ENCODE measurements at places on chromosomes 1 and 21.
A peak's percentile ranks its signal among the peaks of the same experiment; 100 is the strongest.

- no peak for DNase-seq
These were observed 104.0 kb downstream of the PDE4B start for GRCh38 chr1:65896721-65897120.

GRCh38 chr1:51924455-51924854 lies 45.9 kb upstream of the NRDC start:
- peak; percentile 23 for DNase-seq

DNA sequence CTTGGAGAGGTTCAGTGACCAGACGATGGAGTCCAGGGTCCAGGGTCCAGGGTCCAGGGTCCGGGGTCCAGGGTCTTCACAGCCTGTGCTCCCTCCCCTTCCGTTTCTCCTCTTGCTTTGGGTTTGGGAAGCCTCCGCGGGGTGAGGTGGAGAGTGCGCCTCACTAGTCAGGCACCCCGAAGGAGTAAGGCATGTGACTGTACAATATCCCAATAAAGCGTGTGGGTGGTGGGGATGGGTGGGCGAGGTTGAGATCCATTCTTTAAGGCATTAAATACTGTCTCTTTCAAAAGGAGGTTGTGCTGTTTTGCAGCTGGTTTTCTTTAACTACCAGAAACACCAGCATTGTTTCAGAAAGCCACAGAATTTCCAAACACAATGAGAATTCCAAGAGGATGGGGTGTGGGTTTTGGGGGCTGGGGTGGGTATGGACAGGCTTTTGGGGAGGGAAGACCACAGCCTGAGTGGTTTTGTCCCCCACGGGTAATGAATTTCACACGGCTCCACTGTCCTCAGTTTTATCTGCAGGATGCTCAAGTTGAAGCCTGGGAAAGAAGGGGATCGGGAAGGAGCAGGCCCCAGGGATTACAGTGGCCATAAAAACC lies 65.7 kb downstream of the KIF26B start:
- DNase-seq: no peak

DNA sequence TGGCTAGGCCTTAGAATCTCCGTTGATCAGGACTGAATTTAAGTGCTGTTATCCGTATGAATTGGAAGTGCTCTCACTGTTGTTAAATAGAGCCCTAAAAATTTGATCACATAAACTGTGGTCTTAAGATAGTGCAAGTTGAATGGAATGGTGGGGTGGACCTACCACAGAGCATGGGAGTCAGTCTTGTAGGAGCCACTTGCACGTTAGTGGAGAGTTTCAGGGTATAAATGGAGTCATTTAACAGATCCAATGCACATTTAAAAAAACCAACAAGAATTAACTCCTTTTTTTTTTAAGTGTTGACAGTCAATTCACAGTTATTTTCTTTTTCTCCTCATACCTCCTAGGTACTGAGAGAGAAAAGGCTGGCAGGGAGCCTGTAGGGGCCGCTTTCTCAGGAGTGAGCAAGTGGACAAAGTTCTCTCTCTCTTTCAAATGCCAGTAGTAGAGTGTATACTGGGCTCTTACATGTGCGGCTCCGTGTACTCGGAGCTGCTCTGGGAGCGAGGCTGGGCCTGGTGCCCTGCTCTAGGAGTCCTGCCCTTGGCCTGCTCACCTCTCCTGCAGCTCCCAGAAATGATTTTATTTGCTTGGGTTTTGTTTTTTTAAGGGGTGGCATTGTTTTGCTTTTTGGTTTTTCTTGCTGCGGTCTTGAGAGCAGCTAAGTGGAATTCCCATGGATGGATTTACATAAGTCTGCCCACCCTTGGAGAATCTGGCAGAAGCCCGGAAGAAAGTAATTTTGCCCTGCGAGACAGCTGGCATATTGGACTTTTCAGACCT lies 91.3 kb downstream of the ATP5PO start:
- no peak for DNase-seq

DNA sequence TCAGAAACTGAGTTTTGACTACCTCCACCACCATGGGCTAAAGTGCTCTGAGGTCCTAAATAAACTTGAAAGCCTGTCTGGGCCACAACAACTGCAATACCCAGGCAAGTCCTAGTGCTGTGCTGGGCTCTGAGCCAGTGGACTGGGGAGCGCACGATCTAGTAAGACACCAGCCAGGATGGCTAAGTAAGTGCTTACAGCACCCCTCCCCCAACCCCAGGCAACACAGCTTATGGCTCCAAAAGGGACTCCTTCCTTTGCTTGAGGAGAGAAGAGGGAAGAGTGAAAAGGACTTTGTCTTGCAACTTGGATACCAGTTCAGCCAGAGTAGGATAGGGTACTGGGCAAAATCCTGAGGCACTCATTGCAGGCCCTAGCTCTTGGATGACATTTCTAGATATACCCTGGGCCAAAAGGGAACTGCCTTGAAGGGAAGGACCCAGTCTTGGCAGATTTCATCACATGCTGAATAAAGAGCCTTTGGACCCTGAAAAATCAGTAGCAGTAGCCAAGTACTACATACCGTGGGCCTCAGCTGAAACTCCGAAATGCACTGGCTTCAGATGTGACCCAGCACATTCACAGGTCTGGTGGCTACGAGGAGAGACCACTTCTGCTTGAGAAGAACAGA lies 1.6 kb downstream of the C1orf105 start:
- no peak for DNase-seq

- DNase-seq: no peak
These were observed 86.6 kb upstream of the C1orf87 start for GRCh38 chr1:60160141-60160540.

- DNase-seq: no peak
These were observed 64.8 kb upstream of the GNG4 start for GRCh38 chr1:235714205-235714897.

DNA sequence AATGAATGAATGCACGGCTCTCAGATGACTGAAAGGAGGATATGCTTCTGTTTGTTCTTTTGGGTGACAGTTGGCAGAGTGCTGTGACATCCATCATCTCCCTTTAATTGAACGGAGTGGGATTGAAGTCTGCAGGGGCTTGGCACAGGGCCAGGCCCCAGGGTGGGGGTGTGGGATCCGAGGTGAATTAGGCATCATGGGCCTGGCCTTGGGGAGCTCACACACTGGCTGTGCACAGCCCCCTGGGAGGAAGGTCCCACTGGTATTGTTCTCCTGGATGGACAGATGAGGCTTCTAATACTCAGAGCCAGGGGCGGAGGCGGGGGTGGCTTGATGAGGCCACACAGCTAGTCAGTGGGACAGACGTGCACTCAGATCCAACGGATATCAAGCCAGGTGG lies 19.3 kb downstream of the EPHB2 start:
- no peak for DNase-seq

DNA sequence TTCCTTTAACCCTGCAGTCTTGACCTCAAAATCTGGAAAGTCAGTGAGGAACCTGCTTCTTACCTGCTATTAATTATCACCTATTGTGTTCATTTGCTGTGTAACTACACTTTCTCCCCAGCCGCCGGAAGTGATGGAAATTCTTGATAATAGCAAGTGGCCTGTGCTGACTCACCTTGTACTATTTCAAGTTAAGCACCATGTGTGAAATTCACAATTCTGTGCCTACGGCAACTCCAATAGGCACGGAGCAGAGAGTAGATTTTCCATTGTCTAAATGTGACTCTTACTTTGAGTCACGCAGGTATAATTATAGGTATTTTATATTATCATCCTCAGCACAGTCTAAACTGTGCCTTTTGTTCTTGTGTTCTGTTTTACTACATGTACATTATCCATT lies 466.8 kb downstream of the KIF26B start:
- peak; percentile 4 for DNase-seq
